CD4-positive, alpha-beta T cell treated with Interleukin-15 for 1 hour (primary cell): ENCODE measurements at places on chromosomes 2 and 18.

GRCh38 chr2:9230051-9230802, 23.6 kb downstream of the ASAP2 start:
- no peak for DNase-seq

DNA sequence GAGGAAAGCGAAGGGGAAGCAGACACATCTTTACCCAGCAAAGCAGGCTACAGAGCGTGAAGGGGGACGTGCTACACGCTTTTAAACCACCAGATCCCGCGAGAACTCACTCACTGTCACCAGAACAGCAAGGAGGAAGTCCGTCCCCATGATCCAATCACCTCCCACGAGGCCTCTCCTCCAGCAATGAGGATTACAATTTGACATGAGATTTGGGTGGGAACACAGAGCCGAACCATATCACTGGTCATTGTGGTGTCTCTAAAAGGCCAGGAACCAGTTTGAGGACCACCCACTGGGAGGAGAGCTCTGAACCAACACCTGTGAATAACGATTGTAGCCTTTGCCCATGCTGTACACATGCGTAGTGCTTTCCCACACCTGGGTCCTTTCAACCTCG, 116.6 kb upstream of the FAM136A start:
- no peak for DNase-seq

GRCh38 chr2:31079665-31080064, 58.6 kb downstream of the GALNT14 start:
- no peak for DNase-seq

DNA sequence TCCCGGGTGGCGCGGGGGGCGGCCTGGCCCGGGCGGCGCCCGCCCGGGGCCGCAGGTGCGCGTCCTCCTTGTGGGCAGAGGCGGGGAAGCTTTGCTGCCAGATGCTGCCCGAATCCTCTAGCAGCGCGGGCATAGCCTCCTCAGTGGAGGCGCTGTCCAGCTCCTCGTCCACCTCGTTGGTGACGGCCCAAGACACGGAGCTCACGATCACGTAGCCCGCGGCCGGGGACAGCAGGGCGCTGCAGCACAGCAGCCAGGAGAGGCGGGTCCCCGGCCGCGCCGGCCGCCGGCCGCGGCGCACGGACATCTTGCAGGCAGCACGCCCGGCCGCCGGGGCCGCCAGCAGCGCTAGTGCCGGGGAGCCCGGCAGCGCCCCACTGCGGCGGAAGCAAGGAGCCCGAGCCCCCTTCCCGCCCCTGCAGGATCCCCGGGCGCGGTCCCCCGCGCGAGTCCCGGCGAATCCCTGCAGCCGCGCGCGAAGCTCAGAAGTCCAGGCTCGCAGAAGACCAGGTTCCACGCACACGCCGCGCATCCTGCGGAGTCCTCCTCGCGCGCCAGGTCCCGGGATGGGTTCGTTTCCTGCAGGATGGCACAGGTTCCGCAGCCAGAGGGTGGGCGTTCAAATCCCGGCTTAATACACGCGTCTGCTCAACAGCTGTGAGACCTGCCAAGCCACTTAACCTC, at the start of gene CREG2:
CREG2 (minus strand) TSS at position 353 of the 684 bp plus-strand sequence; CDS start at position 307, 46 bp downstream.
- peak; percentile 33 for DNase-seq

- DNase-seq = no peak
Observed at GRCh38 chr2:150513647-150514046, 26.2 kb upstream of the RND3 start.

GRCh38 chr18:2907550-2908135, 60.8 kb downstream of the EMILIN2 start:
- no peak for DNase-seq

DNA sequence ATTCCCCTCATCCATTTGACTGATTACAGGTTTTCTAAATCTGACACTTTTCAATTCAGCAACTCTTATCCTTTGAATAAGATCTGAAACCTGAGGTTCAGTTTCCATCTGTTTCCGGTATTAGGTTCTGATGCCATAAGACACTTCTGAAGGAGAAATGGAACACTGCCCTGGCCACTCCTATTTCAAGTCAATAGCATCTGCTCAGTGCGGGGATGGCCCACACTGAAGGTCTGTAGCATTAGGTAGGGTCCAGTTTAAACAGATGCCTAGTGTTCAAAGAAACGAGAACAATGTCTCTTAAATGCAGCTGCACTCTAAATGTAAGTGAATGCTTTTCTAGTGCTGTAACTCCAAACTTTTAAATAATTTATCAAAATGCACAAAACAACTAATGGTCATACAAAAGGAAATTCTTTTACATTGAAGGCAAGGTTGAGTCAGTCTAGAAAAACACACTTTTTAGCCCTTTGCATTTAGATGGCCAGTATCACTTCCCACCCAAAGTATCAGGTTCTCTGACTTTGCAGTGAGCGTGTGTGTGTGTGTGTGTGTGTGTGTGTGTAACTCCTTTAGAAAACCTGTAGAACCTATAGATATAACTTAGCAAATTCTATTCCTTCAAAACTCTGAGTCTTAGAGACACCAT, 78.2 kb downstream of the STK39 start:
- DNase-seq = no peak

GRCh38 chr2:22274661-22275060, 1110.3 kb upstream of the KLHL29 start:
- no peak for DNase-seq

- peak; percentile 46 for DNase-seq
Observed at GRCh38 chr2:39620067-39620466, 45.6 kb upstream of the TMEM178A start.

GRCh38 chr2:167103028-167103756, 214.9 kb downstream of the XIRP2 start:
- DNase-seq = no peak

DNA sequence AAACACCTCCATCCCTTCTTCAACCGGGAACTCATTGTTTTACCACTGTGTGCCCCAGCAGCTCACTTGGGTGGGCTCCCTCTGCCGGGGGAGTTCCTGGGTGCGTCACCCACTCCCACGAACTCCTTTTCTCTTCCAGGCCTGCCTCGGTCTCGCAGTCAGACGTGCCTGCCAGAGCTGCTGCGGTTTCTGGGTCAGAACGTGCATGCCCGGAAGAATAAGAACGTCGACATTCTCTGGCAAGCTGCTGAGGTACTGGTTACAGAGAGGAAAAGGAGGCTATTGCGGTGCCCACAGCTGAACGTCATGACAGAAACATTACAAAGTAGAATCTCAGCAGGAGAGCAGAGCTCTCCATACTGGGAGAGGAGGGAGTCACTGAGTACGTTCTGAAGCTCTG, 35.6 kb downstream of the COA5 start:
- no peak for DNase-seq

DNA sequence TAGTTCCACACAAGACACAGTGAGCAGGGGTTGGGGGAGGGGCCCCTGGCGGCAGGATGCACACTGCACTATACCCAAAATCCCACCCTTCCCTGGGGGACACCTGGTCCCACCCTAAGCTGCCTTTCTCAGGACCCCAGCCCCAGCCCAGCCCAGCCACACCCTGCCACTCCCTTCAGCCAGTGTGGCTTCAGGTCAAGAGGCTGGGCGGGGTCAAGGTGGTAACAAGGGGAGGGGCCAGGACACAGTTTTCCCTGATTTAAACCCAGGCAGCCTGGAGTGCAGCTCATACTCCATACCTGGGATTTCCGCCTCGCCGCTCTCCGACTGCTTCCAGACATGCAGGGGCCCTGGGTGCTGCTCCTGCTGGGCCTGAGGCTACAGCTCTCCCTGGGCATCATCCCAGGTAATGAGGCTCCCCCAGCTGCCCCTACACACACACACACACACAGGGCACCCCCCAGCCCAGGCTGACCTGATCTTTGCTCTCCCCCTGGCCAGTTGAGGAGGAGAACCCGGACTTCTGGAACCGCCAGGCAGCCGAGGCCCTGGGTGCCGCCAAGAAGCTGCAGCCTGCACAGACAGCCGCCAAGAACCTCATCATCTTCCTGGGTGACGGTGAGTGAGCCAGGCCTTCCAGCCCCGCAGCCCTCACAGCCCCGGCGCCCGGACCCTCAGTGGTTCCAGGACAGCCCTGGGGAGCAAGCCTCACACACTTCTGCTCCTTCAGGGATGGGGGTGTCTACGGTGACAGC, at the start of gene ALPG:
ALPG (plus strand) TSS at position 289 of the 755 bp plus-strand sequence; CDS start at position 340, 51 bp downstream.
- DNase-seq = no peak

DNA sequence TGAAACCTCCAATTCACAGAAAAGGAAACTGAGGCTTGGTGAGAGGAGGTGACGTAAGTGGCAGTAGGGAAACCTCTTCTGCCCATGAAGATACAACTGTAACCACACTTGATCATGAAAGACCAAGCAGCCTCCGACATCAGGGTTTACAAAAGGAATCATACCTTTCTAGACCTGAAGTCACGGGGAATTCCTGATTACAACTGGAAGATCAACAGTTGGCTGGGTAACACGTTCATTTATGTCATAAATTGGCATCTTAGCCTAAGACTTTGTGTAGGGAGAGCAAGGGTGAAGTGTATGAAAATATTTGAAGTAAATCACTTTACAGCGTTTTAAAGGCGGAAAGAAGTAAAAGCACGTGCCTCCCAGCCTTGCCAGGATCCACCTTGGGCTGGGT, 922 bp downstream of the HS1BP3 start:
- no peak for DNase-seq

- DNase-seq = no peak
Observed at GRCh38 chr2:69241664-69242514, 145.1 kb downstream of the GFPT1 start.

- DNase-seq = no peak
Observed at GRCh38 chr18:59867337-59868104, 32.3 kb upstream of the PMAIP1 start.

GRCh38 chr18:75070625-75071483, 138.1 kb downstream of the PTGR3 start:
- DNase-seq = peak; percentile 85

GRCh38 chr2:158619496-158619895, 162.7 kb downstream of the PKP4 start:
- DNase-seq = no peak

GRCh38 chr2:30039101-30039500, 107.7 kb upstream of the YPEL5 start:
- DNase-seq = no peak

GRCh38 chr2:186307871-186308270, 178.2 kb upstream of the ZC3H15 start:
- DNase-seq = no peak

DNA sequence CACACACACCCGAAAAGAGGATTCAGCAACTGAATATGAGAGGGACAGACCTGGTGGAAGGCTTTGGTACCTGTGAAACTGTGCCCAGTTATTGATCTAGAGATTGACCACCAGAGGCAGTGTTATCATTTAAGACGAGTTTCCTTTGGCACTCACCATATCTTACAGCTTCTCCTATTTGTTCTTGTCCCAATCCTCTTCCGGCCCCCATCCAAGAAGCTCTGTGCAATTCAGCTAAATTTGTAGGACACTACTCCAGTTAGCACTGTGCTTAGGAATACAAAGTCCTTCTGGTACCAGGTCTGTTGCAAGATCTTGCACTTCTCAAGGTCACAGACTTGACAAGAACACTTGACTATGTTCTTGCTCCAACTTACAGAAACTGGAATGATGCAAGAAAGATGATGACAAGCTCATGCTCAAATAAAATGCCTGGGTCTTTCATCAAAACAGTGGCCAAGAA, 177.7 kb downstream of the TMEM247 start:
- DNase-seq = no peak

DNA sequence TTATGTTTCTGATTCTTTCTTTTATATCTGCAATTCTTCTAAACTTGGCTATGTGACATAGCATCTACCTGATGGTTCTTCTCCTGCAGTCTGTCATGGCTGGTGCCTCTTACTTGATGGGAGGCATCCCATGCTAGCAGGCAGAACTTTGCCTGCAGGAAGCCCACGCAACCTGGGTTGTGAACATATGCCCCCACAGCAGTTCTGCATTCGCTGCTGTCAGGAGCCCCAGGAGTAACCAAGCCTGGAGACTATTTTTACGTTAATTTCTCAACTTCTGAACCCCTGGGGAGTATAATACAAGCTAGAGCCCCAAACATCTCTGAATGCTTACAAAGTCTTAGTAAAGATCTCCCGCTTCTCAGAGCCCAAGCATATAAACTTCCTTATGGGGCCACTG, 12.1 kb downstream of the FAM168B start:
- no peak for DNase-seq

DNA sequence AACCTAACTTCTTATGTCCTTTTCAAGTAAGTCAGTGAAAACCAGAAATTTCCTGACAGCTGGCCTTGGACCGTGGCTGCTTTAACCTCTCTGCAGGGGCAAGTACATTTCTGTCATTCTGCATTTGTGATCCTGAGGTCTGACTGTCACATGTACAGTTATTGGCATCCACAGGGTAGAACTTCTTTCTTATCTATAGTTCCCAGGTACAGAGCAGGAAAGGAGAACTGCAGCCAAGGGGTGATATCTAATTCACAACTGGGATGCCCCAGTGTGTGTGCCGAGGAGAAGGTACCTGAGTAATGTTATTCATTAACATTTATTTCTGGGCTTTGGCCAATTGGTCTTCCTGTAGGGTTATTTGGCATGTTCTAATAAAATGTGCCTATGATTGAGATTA, 468.9 kb downstream of the PARD3B start:
- DNase-seq = no peak

GRCh38 chr2:220212296-220213080, 585.1 kb downstream of the SLC4A3 start:
- no peak for DNase-seq

DNA sequence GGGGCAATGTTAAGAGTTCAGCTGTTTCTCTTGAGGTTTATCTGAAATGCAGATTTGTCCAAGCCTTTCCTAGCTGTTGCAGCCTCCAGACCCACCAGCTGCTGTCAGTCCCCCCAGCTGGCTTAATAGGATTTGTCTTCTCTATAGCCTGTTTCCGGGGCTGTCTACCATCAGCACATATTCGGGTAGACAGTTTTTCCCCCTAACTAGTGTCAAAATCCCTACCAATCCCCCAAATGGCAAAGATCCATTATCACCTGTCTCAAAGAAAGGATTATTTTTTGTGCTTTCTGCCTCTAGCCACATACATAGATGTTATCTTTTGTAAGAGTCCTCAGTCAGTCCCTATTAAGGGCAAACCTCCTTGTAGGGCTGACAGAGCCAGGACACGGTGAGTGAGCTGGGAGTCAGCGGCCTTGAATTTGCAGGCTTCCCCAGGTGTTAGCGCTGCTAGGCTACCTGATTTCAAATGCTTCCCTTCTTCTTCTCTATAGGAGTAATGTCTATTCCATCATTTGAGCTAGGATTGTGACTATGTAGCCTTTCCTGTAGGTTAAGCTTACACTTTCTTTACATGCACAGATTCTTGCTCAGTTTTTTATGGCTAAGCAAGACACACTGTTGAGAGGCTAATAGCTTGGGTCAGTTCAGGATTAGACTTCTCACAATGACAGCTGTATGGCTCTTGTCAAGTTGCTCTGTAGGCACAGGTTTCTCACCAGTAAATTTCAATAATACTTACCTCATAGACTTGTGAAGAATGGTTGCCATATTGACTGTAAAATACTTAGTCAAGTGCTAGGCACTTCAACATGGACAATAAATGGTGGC, 171.1 kb upstream of the UNC80 start:
- no peak for DNase-seq
